ENCODE measurements at places on chromosomes 3 and 15. TPM values are rescaled to one million over a fixed set of nuclear protein-coding genes. Genes with fewer than 3 reads are reported as not detected.

The EFL1 gene
- 10.2 TPM for total RNA-seq

The AZI2 gene
- total RNA-seq = 49.1 TPM

The ZNF619 gene
- 2.9 TPM for total RNA-seq

The MGA gene
- 11.6 TPM for total RNA-seq

The TMC3 gene
- total RNA-seq = 0.32 TPM

Measured in cardiac atrium fibroblast (primary cell).